ENCODE measurements at places on chromosomes 3 and 15.

DNA sequence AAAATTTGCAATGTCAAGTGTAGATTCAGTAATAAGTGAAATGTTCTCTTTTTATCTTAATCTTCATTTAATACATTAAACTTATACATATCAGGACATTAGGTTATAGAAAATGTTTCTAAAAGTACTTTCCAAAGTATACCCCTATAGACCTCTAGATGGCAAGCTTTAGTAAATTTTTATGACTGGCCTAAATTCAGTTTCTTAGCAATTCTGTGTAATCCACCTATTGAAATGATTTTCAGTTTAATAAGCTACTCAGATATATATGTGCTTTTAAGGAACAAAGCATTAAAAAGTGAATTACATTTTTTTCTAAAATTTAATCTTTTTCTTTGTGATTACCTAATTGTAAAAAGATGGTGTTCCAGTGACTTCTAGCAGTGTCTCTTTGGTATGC is 342.2 kb downstream of the GBE1 start:
- DNase-seq = no peak

- DNase-seq = no peak
Measured at GRCh38 chr15:34786206-34786605, 9.1 kb downstream of the ACTC1 start.

DNA sequence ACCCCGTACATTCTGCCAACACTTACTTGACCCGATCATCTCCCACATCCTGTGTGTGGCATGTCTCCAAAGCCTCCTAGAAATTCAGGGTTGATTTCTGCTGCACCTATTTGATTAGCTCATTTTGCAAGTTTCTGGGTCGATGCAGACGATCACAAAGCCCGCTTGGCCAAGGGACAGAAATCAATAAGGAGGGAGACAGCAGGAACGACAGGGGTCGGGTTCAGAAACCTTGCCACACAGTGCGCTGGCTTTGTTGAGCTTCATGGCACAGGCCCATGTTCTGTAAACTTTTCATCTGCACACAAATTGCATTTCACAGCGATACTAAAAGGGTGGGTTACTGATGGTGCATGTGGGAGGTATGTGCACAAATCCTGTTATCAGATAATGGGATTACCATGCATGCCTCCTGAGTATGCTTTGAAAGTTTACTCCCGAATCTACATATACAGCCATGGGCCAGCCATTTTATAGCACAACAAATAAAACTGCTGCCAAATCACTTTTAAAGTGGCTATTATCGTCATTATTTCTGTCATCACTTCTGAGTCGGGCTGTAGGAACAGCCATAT is 95.9 kb upstream of the ATP11B start:
- no peak for DNase-seq

DNA sequence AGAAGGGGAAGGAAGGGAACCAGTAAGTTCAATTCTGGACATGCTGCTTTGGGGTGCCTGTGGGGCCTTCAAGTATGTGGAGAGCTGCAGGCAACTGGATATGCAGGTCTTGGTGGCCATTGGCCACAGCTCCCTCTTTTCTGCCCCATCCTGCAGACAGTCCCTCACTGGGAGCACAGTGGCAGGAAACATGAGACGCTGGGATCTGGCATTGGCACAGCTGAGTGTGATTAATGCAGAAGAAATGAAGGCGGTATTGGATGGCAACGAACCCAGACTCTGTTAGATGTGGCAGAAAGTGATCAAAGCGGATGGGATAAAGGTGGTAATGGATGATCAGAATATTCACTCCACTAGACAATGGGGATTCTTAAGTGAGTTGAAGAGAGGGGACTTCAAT is 23.2 kb upstream of the VPS8 start:
- DNase-seq = no peak

DNA sequence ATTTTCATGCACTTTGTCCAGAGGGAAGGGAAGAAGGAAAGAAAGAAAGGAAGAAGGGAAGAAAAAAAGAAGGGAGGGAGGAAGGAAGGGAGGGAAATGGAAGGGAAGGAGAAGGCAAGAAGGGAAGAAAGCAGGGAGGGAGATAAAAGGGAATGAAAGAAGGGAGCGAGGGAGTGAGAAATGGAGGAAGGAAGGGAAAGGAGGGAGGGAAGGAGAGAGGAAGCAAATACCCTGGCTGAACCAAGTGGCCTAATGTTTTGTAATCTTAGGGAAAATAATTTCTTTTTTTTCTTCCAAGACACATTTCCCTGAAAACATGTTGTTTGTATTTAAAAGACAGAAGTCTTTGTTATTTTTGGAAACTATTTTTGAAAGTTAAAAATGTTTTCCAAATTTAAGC is 35.9 kb downstream of the DTWD1 start:
- no peak for DNase-seq

DNA sequence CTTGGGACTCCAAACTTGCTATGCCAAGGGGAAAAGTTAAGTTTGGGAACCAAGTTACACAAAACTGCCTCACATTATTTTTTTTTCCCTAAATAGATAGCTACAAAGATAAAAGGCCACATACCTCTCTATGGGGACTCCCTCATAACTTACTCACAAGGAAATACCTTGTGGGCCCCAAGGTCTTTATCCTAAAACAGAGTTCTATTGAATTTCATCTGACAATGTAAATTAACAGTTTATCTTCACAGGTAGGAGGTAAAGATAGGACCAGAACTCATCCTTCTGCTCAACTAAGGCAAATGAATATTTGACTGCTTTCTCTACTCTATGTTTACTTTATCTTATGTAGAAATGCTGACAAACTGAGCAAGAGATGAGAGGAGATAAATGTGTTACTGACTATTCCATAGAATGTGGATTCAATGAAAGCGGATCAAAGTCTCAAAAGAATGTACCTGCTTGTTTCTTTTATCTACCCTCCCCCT is 1278.0 kb downstream of the OTOL1 start:
- DNase-seq = no peak

DNA sequence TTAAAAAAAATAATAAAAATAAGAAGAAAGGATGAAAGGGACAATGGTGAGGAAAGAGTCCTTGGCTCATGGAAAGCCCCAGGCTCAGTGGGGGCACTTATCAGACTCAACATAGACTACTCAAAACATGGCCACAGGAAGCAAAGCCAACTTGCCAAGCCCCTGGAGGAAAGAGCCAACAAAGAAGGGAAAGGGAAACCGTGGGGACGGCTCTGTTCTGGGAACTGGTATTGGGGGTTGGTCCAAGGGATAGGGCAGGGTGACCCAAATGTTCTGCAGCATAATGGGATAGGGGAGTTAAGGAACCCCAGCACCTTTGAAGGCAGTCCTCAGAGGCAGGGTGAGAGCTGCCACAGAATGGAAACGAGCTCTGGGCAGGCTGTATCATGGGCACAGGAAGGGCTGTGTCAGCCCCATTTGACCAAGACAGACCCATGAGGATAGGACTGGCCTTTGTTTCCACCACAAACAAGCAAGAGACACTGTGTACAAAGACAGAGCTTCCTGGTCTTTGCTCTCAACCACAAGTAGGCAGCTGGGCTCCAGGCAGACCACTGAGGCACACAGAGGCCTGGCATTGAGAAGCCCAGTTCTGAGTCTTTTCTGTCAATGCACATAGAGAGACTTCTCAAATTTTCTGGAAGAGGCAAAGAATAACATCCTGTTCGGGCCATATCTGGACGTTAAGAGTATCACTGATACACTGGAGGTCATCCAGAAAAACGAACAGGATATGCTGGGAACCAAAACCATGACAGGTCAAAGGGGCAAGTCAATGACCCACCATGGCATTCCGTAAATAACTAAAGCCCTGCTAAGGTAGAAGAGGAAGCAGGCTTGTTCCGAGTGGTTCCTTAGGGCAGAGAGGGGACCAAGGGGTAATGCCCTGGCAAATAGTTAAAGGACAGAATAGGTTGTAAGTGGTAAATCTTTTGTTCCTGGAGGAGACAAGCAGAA is 10.6 kb upstream of the SEMA7A start:
- no peak for DNase-seq

GRCh38 chr3:183613366-183614285 is 21.8 kb upstream of the KLHL24 start:
- no peak for DNase-seq

- DNase-seq = no peak
Measured at GRCh38 chr3:197511853-197512635, 43.7 kb downstream of the BDH1 start.

- no peak for DNase-seq
Measured at GRCh38 chr15:49085696-49086459, 39.6 kb upstream of the SECISBP2L start.

DNA sequence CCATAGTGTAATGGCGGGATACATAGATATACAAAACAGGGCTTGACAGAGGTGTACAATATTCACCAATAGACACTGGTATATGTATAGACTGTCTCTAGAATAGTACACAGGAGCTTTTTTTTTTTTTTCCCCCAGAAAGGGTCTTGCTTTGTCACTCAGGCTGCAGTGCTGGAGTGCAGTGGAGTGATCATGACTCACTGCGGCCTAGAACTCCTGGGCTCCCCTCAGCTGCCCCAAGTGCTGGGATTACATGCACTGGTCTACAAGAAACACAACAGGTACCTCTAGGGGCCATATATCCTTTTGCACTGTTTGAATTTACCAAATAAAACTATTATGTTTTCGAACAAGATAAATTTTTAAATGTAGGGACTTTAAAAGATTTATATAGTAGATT is 12.3 kb downstream of the RHOA start:
- no peak for DNase-seq

- DNase-seq = no peak
Measured at GRCh38 chr3:17643691-17644090, 98.7 kb downstream of the TBC1D5 start.

GRCh38 chr3:187211532-187212195 is 14.4 kb downstream of the RTP1 start:
- DNase-seq = no peak

- DNase-seq = no peak
Measured at GRCh38 chr15:98292442-98293240, 332.1 kb downstream of the ARRDC4 start.

- no peak for DNase-seq
Measured at GRCh38 chr3:48135552-48136495, 52.4 kb downstream of the CDC25A start.

DNA sequence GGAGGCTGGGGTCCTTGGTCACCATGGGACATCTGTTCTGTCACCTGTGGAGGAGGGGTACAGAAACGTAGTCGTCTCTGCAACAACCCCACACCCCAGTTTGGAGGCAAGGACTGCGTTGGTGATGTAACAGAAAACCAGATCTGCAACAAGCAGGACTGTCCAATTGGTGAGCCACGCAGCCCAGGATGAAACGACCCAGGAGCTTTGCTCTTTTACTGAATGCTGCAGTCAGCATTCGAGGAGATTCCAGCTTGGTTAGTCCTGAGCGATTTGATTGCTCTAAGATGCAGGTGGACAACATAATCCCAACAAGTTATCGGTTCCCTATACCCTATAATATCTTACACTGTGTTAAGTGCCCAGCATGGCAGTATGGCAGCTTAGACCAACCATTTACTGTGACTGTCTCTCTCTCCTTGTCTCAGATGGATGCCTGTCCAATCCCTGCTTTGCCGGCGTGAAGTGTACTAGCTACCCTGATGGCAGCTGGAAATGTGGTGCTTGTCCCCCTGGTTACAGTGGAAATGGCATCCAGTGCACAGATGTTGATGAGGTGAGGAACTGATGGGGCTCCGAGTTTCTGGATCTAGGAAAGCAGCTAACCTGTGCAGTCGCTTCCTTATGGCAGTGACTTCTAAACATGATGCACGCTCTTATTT is 7.8 kb downstream of the THBS1 start:
- DNase-seq = no peak

DNA sequence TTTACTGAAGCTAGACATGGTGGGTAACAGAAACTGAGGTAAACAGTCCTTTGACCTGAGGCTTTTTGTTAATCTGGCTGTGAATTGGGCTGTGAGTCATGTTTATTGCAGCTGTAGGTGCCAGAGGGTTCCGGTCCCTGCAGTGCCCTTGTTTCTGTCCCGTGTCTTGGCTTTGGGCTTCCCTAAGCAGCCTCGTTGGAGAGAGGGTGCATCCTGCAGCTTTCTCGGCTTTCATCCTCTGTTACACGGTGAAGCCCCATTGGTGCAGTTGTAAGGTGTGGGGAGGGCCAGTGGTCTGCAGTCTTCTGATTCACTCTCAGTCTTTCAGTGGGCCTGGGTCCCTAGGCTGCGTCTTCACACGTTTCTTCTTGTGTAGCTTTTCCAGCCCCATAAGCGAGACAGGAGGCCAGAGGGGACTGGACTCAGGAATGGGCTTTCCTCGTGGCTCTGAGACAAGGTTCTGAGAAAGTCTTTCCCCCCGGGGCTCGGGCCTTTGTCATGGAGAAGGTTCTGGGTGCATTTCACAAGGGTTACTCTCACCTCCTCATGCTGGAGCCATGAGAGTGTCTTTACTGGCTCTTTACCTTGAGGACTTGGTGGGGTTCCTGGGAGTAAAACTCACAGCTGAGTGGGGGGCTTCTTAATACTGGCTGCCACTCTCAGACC is 33.1 kb downstream of the ASB7 start:
- no peak for DNase-seq

GRCh38 chr15:67127965-67128364 is 62.6 kb downstream of the SMAD3 start:
- peak; percentile 14 for DNase-seq

- no peak for DNase-seq
Measured at GRCh38 chr15:20356911-20357480, 184.6 kb downstream of the GOLGA6L6 start.

DNA sequence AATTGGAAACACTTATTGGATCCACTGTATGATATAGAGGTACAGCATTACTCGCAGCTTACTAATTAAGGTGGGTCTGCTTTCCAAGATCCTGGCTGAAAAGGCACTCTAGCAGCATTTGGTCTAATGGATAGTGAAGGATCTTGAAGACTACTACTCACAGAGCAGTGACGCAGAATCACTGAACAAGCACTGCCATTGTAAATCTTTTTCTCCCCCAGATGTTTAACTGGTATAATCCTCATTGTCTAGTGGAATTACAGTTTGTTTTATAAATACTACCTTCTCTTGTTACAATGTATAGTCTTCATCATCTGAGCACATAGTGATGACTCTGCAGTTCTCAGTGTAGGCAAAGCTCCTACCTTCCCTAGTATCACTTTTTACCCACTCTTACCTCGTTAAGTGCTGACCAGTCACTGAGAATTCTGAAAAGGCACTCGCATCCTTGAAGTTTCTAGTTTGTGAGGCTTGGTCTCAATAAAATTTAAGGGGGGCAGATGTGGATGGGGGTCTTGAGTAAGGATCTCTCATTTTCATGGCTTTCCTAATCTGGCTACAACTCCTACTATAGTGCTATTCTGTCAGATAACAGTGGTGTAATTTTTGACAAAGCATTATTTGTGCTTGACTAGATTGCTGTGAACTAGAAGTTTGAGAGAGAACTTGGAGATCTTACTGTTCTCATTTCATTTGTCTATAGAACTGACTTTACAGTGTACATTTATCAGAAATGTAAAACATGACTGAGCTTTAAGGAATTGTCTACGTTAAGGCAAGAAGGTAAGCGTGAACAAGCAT is 23.2 kb downstream of the MAPK6 start:
- no peak for DNase-seq

Data from GDM1 (cell line).